Endodermal cell (in vitro differentiated cells): ENCODE measurements at places on chromosomes 1 and 21. TPM values are rescaled to one million over a fixed set of nuclear protein-coding genes. Genes with fewer than 3 reads are reported as not detected.

DNAJC28 gene
- total RNA-seq = 1.8 to 3.9 TPM (median 3.9 TPM) in 3 replicates

MANEAL gene
- 2.8 to 9.0 TPM (median 7.0 TPM) in 3 replicates for total RNA-seq

INSRR gene
- total RNA-seq = 0.07 TPM in 1 of 2 replicates, not detected in the other

DPH5 gene
- total RNA-seq = 34.7 to 49.3 TPM (median 38.7 TPM) in 3 replicates

LYST gene
- 3.7 to 7.2 TPM (median 6.8 TPM) in 3 replicates for total RNA-seq

RGL1 gene
- total RNA-seq = 2.6 and 4.1 TPM in 2 replicates

SLAMF7 gene
- total RNA-seq = not detected in 2 replicates

FLG2 gene
- not detected in 2 replicates for total RNA-seq

NKAIN1 gene
- total RNA-seq = 7.0 and 7.5 TPM in 2 replicates

SIPA1L2 gene
- total RNA-seq = 41.5 and 41.6 TPM in 2 replicates

FCER1G gene
- 0.69 to 0.72 TPM (median 0.70 TPM) in 3 replicates for total RNA-seq

IARS2 gene
- 74.3 and 78.2 TPM in 2 replicates for total RNA-seq

IL20 gene
- not detected in 3 replicates for total RNA-seq

KCNH1 gene
- 1.8 and 3.2 TPM in 2 replicates for total RNA-seq

KCNQ4 gene
- total RNA-seq = 0.84 and 0.88 TPM in 2 replicates

ST6GALNAC3 gene
- 5.9 and 6.3 TPM in 2 replicates for total RNA-seq

NCAM2 gene
- 0.46 and 0.77 TPM in 2 replicates for total RNA-seq

AQP10 gene
- total RNA-seq = not detected in 2 replicates

OPRD1 gene
- total RNA-seq = 0.55 and 0.56 TPM in 2 replicates

VAV3 gene
- total RNA-seq = 2.3 to 6.9 TPM (median 5.1 TPM) in 3 replicates

MYOG gene
- total RNA-seq = 0.16 TPM in 1 of 2 replicates, not detected in the other

PCSK9 gene
- 59.9 and 60.0 TPM in 2 replicates for total RNA-seq

STPG1 gene
- total RNA-seq = 13.6 and 16.6 TPM in 2 replicates
